ENCODE measurements at places on chromosomes 3 and 15.

DNA sequence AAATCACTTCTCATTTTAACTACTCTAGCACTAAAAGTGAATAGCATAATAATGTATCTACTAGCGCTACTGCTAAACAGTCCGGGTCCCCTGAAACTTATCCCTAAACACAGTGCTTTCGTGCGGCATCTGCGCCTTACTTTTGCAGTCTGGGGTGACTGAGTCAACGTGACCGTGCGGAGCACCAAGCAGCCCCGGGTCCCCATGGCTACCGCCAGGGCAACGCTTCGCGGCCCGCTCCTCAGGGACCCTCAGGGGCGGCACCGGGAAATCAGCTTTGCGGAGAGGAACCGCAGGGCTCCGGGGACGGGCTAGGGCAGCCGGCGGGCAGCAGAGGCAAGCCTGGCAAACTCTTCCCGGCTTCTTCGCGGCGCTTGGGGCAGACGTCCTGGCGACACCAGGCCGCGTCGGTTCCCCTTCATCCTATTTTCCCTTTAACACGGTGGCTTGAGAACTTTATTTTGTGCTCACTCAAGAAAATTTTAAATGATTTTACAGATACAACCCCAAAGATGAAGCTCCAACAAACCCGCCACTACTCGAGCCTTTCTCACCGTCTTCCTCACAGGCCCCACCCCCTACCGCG is 757 bp upstream of the DIPK2A start:
- DNase-seq = peak; percentile 28

DNA sequence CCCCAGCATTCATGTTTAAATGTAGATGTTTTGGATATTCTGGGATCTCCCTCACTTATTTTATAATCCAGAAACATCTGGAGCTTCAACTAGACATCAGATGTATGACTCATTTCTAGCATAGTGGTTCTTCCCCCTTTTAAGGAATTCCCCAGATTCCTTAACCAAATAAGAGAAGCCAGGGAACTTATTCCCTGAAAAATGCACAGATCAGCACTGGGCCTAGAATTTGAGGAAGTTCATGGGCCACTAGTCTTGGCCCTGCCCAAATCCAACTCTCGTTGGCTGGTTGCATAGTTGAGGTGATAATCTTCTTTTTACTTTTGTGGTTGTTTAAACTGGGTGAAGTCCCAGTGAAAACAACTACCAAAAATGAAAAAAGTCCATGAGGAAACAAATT is 20.4 kb downstream of the RARRES1 start:
- DNase-seq = no peak

GRCh38 chr15:51883271-51883837 is 53.9 kb downstream of the TMOD3 start:
- DNase-seq = no peak

GRCh38 chr3:53257465-53257864 is 1.6 kb upstream of the TKT start:
- no peak for DNase-seq

DNA sequence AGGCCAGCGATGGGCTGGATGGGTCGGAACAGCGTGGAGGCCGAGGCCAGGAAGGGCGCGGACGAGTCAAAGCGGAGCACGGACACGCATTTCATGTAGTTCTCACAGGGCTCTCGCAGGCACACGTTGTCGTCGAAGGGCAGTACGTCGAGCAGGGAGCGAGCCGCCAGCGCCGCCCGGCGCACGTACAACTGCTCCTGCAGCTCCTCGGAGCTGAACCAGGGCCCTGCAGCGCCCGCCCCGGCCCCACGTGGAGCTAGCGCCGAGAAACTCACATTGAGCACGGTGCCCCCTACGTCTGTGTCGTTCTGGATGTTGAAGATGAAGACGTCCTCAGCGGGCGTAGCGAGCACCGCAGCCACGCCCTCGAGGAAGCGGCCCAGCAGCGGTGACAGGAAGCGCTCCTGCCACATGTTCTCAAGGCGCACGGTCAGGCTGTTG is 5.8 kb downstream of the CELSR3 start:
- DNase-seq = no peak

DNA sequence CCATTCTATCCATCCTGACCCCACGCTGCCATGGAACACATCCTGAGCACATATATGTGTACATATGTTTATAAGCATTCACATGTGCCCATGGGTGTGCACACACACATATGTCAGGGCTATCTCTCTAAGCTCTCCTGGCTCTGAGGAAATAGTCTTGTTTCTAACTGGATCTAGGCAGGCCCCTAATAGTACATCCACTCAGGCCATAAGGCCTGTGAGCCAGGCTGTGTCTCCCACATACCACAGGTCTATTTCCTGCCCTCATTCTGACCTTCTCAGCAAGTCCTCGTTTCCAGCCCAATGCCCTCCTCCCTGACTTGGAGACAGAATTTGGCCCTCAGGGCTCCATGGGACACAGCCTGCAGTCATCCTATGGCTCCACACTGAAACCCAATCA is 284.8 kb upstream of the CTNNB1 start:
- DNase-seq = no peak

- no peak for DNase-seq
Observed at GRCh38 chr3:193774272-193774915, 181.4 kb downstream of the OPA1 start.

GRCh38 chr15:62112616-62113593 is 46.1 kb downstream of the C2CD4A start:
- DNase-seq = no peak

- DNase-seq = no peak
Observed at GRCh38 chr3:191240486-191240885, 41.4 kb downstream of the OSTN start.

GRCh38 chr3:47344971-47345370 is 35.9 kb upstream of the PTPN23 start:
- no peak for DNase-seq

DNA sequence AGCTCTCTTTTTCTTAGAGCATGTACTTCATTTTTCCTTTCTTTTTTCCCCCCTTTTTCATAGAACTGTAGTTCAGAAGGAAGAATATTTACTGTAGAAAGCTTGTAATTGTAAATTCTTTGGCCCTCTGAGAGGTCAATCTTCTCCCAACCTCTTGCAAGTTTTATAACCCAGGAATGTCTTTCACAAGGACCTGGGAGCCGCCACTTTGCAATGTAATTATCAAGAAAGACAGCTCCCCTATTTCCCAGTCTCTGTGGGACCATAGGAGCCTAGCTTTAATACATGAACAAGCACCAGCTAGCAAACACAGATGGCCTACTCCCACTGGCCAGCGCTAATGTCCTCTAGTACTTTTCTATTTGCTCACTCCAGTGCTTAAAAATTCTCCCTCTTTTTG is 51.4 kb downstream of the NFKBIZ start:
- DNase-seq = no peak

- no peak for DNase-seq
Observed at GRCh38 chr3:146322216-146322817, 71.4 kb upstream of the PLSCR4 start.

DNA sequence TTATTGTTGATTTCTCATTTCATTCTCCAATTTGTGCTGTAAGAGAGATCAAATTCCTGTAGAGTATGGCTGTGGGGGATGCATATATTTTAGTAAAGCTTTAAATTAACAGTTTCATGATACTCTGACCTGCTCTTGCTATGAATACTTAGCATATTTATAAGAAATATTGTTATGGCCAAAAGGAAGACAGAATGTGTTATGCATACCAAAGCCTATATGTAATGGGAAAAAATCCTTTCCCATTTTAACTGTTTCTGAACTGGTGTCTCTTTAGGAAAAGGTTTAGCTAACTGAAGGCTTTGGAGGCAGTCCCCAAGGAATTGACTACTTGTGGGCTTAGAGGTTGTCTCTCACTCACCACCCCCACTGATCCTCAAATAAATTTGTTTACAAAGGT is 59.2 kb downstream of the CADPS start:
- no peak for DNase-seq

DNA sequence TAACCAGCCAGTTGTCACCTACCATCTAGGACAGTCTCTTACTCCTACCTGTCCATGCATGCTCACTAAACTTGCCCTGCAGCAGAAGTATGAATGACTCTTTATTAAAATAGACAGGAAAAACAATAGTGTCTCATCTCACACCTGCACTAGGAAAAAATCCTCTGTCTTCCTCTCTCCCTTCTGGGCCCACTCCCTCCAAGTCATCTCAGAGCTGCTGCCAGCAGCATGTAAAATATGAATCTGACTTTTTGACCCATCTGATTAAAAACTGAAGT is 93.5 kb upstream of the THBS1 start:
- DNase-seq = no peak

DNA sequence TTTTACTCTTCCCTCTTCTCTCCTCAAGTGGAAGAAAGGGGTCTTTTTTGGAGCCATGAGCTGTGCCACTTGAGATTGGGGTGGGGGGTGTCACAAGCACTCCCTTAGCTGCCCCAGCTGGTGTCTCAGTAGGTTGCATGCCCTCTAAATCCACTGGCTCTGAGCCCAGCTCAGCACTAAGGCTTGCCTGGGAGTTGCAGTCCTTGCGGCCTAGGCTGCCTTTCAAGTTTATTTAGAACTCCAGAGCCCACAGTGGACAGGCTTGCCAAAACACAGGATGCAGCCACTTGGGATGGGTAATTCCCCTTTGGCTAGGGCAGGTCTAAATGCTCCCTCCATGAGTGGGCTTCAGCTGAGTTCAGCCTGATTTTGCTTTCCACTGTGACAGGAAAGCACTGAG is 24.7 kb downstream of the C3orf20 start:
- DNase-seq = no peak

GRCh38 chr15:61200626-61201025 is 28.5 kb downstream of the RORA start:
- no peak for DNase-seq

DNA sequence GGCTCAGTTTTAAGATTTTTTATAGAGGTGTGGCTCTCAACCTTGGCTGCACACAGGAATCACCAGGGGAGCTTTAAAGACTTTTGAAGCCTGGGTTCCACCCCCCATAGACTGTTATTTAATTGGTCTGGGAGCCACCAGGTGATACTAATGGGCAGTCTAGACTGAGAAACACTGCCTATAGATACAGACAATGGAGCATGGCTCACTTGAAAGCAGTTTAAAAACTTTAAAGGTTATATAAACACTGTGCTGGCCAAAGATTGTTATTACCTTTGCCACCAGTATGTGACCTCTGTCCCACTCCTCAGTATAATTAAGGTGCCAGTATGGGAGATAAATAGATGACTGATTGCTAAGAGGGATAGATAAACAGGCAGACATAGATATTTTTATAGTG is 3.8 kb downstream of the GOLIM4 start:
- no peak for DNase-seq

GRCh38 chr3:42632146-42632545 is 21.4 kb upstream of the ZBTB47 start:
- no peak for DNase-seq

- no peak for DNase-seq
Observed at GRCh38 chr3:45515999-45516725, 78.4 kb upstream of the LIMD1 start.

GRCh38 chr3:184679056-184679816 is 32.6 kb downstream of the MAGEF1 start:
- DNase-seq = no peak

GRCh38 chr3:76353683-76354082 is 568.3 kb upstream of the ZNF717 start:
- DNase-seq = no peak

GRCh38 chr3:79412537-79412936 is 355.3 kb downstream of the ROBO1 start:
- DNase-seq = no peak

- DNase-seq = no peak
Observed at GRCh38 chr3:147383617-147384016, 22.7 kb downstream of the ZIC4 start.

DNA sequence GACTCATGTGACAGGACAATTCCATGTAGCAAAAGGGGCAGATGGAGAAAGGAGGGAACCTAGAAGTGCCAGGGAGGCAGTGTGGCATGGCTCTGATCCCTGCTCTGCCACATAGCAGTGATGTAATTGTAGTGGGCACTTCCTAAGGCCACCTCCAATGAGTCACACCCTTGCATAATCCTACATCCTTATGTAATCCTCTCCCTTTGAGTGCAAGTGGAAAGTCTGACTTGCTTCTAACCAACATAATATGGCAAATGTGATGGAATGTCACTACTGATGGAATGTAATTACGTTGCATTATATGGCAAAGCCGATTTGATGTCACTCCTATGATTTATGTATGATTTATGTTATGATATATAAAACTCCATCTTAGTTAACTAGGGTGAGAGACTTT is 72.9 kb upstream of the ATP2C1 start:
- no peak for DNase-seq

- no peak for DNase-seq
Observed at GRCh38 chr3:188904670-188905069, 267.1 kb upstream of the TPRG1 start.

GRCh38 chr3:193031911-193032310 is 114.3 kb upstream of the MB21D2 start:
- no peak for DNase-seq

- DNase-seq = no peak
Observed at GRCh38 chr3:143480344-143480743, 360.8 kb downstream of the CHST2 start.

GRCh38 chr3:933326-933725 is 159.5 kb upstream of the CNTN6 start:
- no peak for DNase-seq

GRCh38 chr15:73264881-73265280 is 103.9 kb downstream of the HCN4 start:
- no peak for DNase-seq

- DNase-seq = no peak
Observed at GRCh38 chr3:172150913-172151650, 111.7 kb downstream of the FNDC3B start.

DNA sequence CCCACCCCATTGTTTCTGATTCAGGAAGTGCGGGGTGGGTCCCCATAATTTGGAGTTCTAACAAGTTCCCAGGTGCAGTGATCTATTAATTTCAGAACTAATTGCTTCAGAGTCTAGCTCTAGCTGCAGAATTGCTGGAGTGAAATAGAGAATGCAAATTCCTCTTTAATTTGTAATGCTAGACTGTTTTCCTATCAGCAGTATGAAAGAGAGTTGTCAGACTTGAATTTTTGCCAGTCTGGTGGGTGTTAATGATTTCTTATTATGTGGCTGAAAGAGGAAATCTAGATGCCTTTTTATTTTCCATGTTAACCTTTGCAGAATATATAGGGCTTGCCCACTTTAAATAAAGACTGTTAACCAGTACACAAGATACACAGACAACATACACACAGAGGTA is 23.7 kb downstream of the APH1B start:
- DNase-seq = no peak

GRCh38 chr3:188578576-188579363 is 424.8 kb downstream of the LPP start:
- no peak for DNase-seq

- no peak for DNase-seq
Observed at GRCh38 chr3:81531263-81531662, 230.2 kb downstream of the GBE1 start.

- DNase-seq = no peak
Observed at GRCh38 chr3:3209714-3210113, 30.2 kb upstream of the CRBN start.

All from activated naive CD4-positive, alpha-beta T cell (primary cell).